ENCODE measurements at places on chromosomes 4 and X.

DNA sequence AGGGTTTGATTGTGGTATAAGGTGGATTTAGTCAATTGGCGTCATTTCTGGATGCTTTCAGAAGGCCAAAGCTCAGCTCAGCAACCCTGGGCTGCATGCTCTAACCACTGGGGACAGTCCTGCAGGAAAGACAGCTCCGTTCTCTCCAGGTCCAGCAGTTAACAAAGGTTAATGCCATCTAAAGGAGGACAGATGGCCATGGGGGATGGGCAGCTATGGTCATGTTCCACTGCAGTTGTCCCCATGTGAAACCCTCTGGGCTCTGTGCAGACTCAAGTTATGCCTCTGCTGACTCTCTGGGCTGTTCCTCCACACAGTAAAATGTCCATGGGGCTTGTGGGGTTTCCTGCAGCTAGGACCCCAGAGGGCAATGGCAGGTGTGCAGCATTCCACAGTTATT lies 562.1 kb upstream of the ADGRL3 start:
- no peak for DNase-seq

DNA sequence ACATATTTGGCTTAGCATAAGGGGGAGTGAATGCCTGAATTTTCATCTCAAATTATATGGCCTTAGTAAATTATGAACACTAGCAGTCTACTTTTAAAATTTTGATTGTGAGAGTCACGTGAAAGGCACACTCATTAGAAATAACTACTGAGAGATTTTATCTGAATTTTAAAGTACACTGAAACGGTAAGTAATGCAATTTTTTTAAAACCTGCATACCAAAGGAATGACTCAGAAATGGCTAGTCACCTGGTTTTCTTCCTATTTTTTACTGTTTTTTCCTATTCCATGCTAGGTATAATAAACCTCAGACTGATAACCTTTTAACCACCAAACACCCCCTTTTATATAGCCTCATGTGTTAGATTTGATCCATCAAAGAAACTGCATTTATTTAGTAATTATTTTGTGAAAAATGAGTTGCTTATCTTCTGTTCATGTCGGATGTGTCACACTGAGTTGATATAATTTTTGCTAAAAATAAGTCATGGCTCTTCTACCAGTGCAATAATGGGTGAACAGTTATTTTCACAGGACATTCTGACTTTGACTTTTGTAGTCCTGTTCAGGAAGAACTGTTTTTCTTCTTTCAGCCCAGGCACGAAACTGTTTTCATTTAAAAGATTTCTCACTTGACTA lies 40.4 kb downstream of the CPEB2 start:
- no peak for DNase-seq

DNA sequence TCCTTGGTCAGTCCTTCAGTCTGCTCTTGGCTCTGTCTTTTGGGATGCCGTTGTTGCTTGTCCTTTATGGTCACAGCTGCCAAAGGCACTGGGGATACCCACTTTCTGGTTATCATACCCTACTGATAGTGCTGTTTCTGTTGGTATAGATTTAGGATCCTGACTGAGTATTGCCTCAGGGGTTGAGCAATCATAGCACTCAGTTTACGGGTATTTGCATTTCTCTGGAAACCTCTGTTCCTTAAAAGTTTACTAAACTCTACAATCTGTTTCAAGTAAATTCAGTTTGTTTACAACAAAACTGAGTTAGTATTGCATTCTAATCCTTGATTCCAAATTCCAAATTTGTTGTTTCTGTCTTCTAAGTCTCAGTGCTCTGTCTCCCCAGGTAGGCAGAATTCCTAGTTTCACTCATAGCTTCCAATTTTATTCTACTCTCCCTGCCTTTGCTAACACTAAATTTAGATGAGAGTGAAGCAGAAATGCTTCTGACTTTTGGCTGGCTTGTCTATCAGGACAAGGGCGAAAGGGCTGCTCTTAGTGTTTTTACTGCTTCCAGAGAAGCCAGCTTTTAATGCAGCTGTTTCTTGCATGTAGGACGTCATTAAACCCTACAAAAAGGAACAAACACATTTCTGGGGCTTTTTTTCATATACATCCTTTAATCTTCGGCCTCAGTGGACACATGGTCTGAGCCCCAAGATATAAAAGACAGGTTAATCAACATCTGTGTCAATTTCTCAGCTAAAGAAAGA lies 17.2 kb upstream of the TET2 start:
- DNase-seq = no peak

GRCh38 chrX:31499109-31499508 lies 427.3 kb upstream of the FTHL17 start:
- no peak for DNase-seq

DNA sequence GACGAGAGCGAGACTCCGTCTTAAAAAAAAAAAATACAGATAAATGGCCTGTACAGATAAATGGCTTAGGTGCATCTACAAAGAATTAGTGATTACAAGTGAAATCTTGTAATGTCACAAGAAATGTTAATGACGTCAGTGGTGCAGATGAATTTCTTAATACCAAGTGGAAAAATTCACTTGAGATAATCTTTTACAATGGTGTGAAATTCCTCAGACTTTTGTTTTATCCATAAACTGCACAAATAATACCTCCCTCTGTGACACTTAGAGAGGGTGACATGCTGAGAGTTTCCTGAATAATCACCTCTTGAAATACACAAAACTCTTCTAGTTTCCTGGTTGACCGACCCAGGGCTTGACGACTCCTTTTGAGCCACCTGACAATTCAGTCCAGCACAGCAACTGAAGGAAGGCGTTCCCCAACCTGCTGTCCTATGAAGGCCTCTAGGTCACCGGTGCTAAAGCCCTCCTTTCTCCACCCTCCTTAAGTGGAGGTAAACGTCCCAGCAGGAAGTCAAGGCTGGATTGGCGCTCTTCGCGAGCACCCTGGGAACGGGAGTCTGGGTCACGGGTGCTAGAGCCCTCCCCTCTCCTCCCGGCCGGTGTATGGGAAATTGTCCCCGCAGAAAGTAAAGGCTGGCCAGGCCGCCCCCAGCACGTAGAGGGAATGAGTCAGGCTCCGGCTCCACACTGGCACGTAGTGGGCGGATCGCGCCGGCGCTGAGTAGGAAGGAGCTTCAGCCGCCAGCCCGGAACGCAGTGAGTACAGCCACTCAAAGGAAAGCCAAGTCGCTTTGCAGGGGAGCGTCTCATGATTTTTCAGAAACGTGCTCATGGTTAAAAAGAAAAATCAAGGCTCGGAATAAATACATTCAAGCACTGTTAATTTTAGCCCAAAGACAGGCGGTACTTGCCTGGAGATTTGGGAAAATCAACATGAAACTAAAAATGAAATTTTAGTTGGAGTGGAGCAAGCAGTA lies at the start of gene TMEM144:
Gene TMEM144, plus strand, starts transcription at position 662 of the 983 bp plus-strand sequence. CDS start 2,182 bp downstream, outside the sequence.
- peak; percentile 96 for DNase-seq

- DNase-seq = peak; percentile 33
Measured at GRCh38 chr4:4862665-4863482, 3.4 kb downstream of the MSX1 start.

DNA sequence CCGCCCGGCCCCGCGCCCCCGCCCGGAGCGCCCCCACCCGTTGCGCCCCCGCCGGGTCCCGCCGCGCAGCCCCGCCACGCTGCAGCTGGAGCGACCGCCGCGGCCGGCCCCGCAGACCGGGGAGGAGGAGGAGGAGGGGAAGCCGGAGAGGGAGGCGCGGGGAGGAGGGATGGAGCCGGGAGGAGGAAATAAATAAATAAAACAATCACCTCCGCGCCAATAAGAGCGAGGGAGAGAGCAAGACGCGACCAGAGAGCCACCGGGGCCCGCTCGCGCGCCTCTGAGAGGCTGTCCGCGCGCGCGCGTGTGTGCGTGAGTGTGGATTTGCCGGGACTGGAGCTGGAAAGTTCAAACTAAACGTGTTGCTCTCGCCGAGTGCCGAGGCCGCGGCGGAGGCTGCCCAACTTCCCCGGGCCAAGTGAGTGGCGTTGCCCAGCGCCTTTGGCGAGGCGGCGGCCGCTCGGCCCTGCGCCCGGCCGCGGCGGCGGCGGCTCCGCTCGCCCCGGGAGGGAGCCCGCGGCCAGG lies 2184.4 kb upstream of the TENM3 start:
- DNase-seq = no peak

DNA sequence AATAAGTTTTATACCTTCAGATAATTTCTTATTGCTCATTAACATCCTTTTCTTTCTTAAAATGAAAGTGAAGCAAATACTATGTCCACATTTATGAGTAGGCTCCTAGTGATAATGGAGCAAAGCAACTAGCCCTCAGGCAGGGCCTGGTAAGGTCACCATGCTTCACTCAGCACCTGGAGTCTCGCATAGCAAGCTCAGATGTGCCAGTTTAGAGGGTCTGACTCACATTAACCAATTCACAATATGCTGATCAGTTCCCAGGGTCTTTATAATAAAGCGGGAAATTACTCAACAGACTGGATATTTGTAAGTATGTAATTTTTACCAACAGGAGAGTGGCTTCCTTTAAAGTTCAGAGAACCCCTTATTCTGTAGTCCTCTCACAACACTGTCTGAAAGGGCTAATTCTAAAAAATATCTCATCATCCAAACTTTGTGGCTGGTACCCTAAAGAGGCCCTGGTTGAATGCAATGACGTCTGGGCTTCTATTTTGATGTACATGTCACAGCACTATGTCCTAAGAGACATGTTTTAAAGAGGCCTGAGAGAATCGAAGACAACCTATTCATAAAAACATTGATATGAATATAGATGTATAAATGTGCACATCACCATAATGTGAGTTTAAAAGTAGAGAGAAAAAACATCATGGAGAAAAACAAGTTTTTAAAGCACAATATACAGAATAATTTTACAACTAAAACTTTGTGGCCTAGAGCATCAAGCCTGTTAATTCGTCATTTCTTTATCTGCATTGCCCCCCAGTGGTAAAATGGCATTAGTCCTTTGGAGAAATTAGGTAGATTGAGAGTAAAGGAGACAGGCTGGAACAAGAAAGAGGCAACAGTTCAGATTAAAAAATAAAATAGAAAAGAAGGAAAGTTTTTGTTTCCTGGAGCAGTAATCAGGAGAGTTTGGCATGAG lies 44.3 kb downstream of the IL21 start:
- no peak for DNase-seq

GRCh38 chr4:2570551-2571222 lies 34.2 kb downstream of the FAM193A start:
- no peak for DNase-seq

DNA sequence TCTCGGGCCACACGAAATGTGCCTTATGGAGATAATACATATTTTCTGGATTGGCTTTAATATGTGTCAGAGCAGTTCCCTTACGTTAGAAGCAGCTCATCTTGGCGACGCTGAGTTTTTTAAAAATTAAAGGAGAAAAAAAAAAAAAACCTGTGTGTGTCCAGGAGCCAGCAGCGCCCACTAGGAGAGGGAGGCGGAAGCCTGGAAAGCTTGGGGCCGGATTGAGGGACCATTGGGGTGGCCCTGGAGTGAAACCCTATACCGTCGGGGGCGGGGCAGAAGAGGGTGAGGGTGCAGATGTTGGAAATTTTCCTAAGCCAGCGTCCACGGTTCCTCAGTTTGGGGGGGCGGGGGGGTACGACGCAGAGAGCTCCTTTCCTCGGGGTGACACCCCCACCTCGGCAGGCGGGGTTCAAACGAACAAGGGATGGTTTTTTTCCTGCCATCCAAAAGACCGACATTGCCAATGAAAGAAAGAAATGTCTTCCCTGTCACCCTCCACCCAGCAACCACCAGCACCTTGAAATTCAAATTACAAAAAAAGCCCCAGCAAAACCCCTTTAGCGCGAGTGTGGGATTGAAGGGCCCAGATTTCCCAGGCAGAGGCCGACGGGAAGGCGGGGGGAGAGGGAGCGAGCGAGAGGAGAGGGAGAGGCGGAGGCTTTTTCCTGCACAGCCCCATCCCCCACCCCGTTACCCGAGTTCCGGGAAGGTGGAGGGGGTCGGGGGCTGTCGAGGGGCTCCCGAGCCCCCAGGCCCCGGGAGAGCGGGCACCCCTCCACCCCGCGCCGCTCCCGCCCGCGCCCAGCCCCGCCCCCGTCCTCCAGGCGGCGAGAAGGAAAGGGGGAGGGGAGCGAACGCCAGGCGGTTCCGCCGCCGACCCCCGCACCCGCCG lies 859 bp downstream of the SMARCA1 start:
- DNase-seq = peak; percentile 62

DNA sequence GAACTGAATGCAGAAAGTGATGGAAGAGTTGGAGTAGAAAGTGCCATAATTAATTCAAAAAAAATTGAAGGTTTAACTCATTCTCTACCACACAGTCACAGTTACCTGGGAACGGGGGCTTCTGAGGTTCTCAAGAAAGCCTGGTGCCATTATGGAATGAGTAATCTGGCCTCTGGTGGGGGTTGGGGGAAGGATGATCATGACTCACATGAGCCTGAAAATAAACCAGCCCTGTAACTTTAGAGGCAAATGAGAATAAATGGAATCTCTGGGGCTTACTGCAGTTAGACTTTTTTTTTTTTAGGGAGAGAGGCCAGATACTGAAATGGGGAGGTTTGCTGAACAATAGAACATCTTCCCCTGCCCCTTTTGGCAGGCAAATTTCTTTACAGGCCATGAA lies 55.3 kb downstream of the SOD3 start:
- no peak for DNase-seq

DNA sequence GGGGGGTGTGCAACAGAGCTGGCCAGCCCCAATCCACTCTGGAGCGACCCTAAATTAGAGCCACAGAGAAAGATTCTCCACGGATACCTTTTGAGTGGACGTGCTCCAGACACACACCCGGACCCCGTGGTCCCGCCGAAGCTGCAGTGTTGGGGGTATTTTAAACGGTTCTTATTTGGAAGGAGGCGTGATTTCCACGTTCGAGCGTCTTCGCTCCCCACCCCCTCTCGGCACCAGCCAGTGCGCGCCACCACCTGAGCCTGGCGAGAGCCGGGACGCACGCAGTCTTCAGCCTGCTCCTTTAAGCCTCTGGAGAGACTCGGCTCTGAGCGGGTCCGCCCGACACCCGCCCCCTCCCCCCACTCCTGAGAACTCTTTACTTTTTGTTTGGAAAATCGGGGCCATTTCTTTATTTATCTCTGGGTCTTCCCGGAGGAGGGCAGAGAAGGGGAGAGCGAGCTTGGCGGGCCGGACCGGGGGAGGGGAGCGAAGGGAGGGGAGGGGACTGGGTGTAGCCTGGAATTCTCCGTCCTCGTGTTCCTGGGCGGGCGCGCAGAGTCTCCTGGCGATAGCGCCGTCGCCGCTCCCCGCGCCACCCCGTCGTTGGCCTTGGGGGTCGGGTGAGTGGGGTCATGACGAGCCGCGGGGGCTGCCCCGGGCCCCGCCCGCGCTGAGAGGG lies 668 bp upstream of the PTCHD1 start:
- no peak for DNase-seq

DNA sequence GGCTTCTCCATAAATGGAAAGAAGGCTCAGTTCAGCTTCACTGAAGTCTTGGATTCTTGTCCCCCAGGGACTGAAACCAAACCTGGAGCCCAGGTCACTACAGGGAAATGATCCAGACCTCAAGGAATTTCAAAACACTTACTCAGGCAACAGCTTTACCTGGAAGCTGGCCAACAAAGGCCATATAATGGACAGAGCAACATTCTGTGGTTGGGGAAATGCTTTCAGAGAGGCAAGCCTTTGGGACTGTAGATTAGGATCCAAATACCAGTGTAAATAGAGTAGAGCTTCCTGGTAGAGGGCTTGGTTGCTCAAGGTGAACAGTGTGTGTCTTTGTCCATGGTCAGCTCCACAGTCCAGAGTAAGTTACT lies 57.0 kb upstream of the PROM1 start:
- no peak for DNase-seq

Measured in Right ventricle myocardium inferior (tissue), 1 donor.